ENCODE measurements at places on chromosomes 3 and 15.

- DNase-seq: no peak
Measured at GRCh38 chr3:165233501-165234195, 37.5 kb upstream of the SLITRK3 start.

DNA sequence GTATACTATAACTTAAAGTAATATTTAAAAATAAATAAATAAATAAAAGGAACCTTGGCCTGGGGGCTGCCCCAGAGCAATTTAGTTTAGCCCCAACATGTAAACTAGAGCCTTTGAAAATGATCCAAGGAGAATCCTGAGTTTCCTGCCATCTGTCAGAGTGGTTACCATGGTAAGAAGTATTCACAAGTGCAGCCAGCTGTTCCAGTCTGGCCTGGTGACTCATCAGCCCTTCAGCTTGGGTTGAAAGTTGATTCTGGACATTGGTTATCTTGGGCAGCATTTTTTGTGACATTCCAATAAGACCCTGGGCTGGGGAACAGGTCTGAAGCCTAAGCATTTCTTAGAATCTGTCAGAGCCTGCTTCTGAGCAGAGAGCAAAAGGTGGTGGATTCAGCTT lies 72.7 kb upstream of the LRTM1 start:
- no peak for DNase-seq

- no peak for DNase-seq
Measured at GRCh38 chr15:62104401-62104800, 37.6 kb downstream of the C2CD4A start.

- DNase-seq: no peak
Measured at GRCh38 chr15:71096676-71097075, 18.6 kb upstream of the THSD4 start.

- DNase-seq: no peak
Measured at GRCh38 chr3:183188895-183189462, 26.4 kb upstream of the LAMP3 start.

DNA sequence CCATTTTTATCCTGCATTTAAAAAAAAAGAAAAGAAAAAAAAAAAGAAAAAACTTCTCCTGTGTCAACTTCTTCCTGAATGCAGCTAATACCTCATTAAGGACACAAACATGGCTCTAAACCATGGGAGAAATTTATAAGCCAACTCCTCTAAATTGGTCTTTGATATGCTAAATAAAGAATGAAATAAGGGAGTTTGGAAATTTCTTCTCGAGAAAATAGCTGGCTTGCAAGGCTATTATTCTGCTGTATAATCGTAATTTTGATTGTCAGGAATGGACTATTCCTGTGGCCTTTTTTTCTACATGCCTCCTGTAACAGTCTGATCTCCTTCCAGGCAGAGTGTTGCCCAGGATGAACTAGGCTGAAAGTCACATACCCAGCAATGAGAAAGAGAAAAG lies 20.6 kb downstream of the CTXND1 start:
- no peak for DNase-seq

DNA sequence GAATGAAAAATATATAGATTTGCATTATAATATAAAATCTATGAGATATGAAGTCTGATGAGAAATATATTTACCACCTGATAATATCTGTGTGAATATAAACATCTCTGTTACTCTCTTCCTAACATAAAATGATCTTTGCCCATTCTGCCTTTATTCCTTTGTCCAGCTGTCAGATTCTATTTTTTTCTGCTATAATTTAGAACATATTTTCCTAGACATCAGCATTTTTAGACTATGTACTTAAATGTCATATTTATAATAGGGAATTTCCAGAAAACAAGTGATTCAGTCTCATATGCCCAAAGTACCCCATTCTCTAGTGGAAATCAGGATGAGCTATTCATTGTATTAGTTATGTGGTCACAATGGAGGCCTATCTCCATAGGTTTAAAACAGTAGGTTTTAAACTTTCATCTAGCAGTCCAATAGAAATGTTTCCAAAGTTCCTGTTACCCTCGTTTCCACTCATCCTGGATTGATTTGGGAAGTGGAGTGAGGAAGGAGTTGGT lies 83.3 kb downstream of the FILIP1L start:
- no peak for DNase-seq

- DNase-seq: no peak
Measured at GRCh38 chr15:25775317-25775912, 87.7 kb downstream of the ATP10A start.

DNA sequence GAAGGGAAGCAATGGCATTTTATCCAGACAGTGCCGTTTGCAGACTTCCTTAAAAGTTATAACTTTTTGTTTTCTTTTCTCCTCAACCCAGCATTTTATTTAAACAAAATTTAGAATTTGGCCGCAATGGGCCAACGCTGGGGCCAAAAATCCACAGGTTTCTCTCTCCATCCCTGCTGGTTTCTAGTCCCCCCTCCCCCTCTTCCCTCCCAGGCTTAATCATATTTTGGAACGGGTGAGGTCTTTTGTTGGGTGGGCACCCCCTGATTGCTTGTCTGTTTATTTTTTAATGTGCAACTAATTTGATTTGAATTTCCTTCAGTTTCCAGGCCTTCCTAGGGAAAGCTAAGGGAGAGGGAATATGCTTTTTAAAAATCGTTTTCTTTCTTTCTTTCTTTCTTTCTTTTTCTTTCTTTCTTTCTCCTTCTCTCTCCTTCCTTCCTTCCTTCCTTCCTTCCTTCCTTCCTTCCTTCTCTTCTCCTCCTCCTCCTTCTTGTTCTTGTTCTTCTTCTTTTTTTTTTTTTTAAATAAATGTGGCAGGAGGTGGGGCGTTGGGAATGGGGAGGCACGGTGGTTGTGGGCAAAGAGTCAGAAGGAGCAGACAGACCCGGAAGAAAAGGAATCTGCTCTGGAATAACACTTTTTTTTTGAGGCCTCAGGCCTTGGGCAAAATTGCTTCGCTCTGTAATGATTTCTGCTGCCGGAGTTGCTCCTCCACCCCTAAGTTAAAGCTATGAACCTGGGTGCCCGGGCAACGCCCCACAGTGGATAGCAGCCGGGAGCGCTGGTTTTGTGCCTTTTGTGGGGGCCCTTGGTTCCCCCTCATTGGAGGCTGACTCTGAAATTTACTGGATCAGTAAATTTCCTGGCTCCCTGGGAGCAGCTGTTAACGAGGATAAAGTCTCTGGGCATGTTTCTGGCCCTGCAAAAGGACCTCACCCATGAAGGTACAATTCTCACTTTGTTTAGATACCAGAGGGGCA lies 1.9 kb downstream of the FNDC3B start:
- DNase-seq: no peak

DNA sequence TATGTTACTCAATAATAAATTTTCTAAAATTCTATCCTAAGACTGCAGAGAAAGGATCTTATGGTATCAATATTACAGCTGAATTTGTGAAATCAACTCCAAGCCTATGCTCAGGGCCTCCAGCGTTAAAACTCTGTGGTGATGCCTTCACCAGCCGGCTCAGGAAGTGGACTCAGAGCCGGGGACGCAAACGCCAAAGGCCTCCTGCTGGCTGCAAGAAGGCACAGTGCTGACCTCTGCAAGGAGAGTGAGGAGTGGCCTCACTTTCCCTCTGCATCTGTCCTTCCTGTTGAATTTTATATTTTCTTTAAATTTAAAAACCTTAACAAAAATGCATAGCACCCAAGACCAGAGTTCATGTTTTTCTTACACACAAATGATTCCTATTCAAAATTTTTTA lies 48.5 kb downstream of the HERC2 start:
- no peak for DNase-seq
